T-helper 2 cell (primary cell): ENCODE measurements at places on chromosomes 5 and 9.

DNA sequence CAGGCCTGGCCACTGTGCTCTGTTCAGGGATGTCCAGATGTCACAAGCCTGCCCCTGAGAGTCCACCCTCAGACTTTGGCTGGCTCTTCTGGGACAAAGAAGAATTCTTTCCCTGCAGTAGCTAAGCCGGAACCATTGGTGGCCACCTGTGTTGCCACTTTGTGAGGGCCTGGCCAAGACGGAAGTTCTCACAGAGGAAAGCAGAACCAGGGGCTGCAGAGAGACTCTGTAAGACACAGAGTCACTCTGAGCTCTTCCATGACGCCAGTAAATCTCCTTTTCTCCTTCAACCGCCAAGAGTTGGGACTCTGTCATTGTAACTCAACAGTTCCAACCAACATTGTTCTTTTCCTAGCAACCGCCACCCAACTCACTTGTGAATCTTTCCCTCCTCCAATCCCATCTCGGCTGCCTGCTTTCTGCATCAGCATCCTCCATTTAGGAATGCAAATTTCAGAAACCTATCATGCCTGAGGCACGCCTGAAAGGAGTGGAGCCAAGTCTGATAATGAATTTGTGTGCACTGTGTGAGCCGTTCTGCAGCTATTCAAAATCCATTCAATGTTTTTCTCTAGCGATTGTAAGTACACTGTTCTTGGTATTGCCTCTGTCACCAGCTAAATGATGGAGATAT lies 37.8 kb upstream of the ATP6V1G1 start:
- no peak for DNase-seq

DNA sequence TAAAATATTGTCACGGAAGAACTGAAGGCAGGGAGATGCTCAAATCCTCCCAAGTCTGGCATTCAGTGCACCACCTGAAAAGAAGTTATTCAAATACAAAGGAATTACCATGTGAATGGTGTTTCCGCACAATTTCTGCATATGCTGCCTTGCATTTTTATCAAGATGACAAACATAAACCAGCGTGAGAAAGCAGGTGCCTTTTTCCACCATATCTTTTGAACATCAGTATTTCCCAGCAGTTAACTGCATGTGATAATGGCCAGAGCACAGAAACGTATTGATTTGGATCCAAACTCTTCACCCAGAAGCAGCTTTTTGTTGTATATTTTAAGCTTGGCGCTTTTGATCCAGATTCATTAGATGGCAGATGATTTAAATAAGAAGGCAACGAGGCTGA lies 808.0 kb downstream of the TLE1 start:
- DNase-seq: no peak

- DNase-seq: no peak
Observed at GRCh38 chr9:35948901-35949318, 9.0 kb downstream of the OR2S2 start.

DNA sequence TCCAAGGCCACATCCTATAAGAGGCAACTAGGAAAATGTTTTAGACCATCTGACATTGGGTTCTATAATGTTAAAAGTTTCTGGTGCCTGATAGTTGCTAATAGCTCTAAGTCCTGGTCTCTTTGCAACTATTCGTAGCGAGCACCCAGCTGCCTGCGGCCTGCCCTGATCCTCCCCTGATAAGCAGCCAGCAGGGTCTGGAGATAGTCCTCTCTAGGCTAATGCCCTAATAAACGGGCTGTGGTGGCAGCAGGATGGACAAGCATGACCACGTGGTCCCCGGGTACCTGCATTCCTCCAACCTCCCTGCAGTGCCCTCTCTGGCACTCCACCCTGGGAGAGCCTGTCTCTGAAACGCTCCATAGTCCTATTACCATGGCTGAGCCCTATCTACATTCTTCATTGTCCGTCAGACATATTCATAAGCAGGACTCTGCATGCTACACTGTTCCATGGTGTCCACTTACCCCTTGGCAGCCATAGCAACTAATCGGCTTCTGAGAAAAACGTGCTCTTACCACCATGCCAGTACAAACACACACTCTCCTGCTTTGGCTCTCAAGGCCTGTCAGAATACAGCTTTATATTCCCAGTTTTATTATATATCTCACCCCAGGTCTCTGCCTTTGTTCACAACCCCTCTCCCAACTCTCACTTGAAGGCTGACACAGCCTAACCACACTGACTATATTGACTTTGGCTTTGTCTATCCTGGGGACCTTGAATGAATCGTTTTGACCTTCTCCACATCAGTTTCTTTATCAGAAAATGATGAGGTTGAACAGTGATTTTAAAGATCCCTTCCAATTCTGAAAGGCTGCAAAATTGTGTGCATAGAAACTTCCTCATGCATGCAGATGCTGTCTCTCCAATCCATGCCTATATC lies 49.9 kb upstream of the DAPK1 start:
- DNase-seq: no peak

DNA sequence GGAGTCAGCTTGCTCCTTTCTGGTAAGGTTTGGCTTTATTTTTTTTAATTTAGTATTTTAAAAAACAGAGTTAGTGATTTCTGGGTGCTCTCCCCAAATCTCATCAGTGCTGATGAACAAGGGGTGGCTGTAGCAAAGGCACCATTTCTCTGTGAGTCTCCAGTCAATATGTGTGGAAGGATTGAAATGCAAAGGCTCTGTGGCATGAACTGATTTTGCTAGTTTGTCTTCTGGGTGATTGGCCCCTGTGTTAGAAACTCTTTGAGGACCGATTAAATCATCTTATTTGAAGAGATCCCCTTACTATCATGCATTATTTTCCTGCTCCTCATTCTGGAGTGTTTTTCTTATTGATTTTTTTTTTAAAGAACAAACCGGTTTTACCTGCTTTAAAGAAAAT lies 596 bp downstream of the TEK start:
- DNase-seq: no peak

GRCh38 chr9:92735636-92736562 lies 28.7 kb downstream of the BICD2 start:
- no peak for DNase-seq

GRCh38 chr9:126833710-126834345 lies 26.6 kb upstream of the ZBTB34 start:
- no peak for DNase-seq

- DNase-seq: no peak
Observed at GRCh38 chr5:7882926-7883325, 14.0 kb downstream of the MTRR start.

DNA sequence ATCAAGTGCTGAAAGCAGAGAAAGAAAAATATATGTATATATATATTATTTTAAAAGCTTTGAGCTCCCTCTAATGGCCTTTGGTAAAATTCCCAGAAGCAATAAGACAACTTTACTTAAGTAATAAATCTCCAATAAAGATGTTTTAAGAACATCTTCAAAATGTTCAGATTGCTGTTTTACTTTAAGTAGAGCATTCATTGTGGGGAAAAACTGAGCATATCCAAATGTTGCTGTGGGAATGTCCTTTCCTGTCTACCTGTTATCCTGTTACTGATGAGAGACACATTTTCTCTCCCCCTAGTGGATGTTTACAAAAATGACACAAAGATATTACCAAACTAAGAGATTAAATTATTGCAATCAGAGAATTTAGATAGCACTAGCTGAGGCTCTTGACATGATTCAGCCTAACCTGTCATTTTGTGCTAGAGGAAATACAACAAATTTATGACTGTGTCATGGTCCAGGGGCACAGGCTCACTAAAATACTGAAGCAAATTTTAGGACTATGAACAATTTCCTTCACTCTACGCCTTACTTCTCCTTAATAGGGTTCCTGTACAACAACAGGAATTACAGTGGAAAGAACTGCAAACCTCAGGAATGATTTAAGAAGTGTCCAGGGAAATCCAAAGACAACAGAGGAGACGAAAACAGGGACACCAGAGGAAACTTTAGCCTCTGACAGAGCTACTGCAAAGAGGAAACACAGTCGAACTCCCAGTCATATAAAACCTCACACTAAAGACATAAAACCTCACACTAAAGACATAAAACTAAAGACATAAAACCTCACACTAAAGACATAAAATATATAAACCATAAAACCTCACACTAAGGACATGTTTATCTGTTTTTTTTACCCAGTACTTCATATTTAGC lies 24.3 kb upstream of the PRRC1 start:
- DNase-seq: no peak

GRCh38 chr9:29751226-29751625 lies 2177.9 kb upstream of the C9orf72 start:
- no peak for DNase-seq

GRCh38 chr5:149504677-149505076 lies 46.6 kb downstream of the CSNK1A1 start:
- DNase-seq: no peak

GRCh38 chr5:147504011-147504410 lies 5.9 kb downstream of the DPYSL3 start:
- DNase-seq: no peak

DNA sequence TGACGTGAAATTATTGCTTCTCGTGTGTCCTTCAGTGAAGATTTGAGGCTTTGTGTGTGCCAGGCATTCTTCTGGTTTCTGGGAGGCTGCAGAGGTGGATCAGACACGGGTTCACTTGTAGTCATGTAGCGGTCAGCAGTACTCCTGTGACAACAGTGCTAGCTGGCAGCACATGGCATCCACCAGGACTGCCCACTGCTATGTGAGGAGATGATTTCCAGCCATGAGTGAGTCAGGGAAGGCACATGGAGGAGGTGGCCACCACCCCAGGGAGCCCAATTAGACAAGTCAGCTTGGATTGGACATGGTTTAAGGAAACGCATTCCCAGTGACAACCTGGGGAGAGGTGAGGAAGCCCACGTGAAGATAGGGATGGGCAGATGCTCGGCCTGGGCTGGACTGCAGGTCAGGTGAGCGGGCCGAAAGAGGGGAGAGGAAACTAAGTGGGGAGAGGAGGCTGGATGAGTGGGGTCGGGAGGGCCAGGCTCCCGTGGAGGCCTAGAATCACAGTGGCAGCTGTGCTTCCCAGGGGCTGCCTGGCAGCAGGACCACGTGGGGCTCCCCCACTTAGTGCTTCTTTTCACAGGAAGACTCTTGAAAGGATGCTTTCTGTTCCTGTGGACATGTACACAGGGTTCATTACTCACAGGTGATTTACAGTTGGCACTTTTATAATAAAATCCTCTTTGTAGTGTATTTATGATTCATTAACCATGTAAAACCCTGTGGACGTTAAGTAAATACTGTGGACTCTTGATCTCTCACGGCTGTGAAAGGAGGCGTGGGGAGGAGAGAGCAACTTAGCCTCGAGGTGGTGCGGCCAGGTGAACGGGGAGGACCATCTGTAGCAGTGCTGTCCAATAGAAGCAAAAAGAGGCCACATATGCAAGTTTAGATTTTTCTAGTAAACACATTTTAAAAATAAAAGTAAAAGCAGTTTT lies 80.0 kb upstream of the OTULINL start:
- DNase-seq: no peak

DNA sequence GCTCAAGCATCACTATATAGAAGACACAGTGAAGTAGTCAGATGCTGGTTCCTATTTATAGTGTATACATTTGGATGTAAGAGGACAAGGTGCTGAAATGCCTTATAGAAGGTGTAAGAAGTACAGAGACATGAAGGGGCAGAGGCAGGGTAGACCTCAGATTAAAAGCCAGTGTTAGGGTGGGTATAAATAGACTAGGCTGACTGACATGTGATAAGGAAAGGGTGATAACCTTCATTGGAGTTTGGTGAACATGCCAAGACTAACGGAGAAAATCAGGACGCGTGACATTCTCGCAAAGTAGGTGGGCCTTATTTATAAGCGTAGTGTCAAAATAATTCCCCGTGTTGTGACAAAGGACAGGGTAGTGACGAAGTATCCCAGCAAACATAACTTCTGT lies 59.1 kb upstream of the HRH2 start:
- DNase-seq: no peak

GRCh38 chr5:31551878-31552277 lies 19.8 kb downstream of the C5orf22 start:
- no peak for DNase-seq

GRCh38 chr5:38612851-38613250 lies 56.4 kb upstream of the LIFR start:
- no peak for DNase-seq

DNA sequence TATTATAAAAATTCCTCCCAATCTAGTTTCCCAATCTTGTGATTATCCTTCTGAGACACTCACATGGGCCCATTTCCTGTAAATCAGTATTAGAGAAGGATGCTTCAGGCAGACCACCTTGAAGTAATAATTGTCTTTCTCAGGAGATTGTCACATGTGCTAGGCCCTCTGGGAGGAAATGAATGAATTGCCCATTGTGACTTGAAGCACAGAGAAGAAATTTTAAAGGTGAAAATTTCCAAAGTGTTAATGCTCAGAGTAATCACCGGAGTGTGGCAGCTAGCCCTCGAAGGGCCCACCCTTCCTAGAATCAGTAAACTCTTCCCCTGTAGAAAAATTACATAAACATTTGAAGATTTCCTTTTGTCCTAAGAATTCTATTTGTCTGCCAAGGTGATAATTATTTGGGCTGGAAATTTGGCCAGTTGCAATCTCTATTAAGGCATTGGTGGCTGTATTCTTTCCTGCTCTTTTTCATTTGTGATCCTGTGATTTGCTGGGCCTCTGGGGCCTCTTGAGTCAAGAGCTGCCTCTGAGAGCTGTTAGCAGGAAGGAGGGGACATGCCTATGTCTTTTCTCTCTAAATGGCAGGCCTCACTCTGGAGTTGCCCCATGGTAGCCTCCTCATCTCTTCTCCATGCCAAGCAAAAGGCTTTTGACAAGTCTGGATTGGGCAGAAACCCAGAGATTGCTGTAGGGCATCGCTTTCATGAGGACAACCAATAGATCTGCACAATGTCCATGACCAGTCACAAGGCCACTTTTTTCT lies 371.5 kb upstream of the ACTBL2 start:
- no peak for DNase-seq

GRCh38 chr5:96193946-96194345 lies 232.3 kb upstream of the ELL2 start:
- DNase-seq: no peak

GRCh38 chr5:141272906-141273305 lies 27.7 kb downstream of the PCDHB15 start:
- no peak for DNase-seq

DNA sequence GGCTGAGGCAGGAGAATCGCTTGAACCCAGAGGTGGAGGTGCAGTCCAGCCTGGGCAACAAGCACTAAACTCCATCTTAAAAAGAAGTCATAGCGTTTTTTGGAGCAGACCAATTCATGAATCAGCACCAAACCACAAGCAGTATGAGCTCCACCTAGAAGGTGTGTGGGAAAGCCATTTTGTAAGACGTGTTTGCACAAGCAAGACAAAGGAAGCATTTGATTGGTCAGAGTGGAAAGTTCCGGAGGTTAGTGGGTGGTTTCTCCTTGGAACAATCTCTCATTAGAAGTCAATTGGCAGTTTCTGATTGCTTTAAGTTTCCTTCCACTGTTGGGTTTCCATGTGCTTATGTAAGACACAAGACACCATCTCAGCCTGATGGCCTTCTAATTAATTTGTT lies 5.0 kb downstream of the SRD5A1 start:
- no peak for DNase-seq

- no peak for DNase-seq
Observed at GRCh38 chr5:25285136-25285535, 640.4 kb upstream of the CDH10 start.

DNA sequence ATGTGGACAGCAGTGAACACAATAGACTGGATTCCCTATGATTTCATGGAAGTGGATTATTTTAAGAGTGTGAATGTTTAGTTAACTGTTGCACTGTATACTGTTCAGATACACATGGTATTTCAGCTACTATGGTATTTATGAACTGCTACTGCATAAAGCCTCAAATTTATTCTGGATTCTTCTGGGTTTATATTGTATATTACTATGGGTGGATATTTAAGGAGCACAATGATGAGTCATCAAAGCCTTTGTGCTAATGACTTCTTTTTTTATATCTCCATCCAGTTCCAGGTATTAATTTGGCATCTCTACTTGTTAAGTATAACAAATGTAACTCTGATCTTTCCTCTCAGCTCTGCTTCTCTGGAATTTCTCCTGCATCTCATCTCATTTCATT lies 6.8 kb downstream of the KDM4C start:
- no peak for DNase-seq
